ENCODE measurements at places on chromosomes 11 and 22.
A peak's percentile ranks its signal among the peaks of the same experiment; 100 is the strongest.

- no peak for DNase-seq
Measured at GRCh38 chr11:128575174-128575960, 12.0 kb downstream of the ETS1 start.

- DNase-seq, result no peak
Measured at GRCh38 chr11:7688238-7688826, 15.0 kb upstream of the CYB5R2 start.

DNA sequence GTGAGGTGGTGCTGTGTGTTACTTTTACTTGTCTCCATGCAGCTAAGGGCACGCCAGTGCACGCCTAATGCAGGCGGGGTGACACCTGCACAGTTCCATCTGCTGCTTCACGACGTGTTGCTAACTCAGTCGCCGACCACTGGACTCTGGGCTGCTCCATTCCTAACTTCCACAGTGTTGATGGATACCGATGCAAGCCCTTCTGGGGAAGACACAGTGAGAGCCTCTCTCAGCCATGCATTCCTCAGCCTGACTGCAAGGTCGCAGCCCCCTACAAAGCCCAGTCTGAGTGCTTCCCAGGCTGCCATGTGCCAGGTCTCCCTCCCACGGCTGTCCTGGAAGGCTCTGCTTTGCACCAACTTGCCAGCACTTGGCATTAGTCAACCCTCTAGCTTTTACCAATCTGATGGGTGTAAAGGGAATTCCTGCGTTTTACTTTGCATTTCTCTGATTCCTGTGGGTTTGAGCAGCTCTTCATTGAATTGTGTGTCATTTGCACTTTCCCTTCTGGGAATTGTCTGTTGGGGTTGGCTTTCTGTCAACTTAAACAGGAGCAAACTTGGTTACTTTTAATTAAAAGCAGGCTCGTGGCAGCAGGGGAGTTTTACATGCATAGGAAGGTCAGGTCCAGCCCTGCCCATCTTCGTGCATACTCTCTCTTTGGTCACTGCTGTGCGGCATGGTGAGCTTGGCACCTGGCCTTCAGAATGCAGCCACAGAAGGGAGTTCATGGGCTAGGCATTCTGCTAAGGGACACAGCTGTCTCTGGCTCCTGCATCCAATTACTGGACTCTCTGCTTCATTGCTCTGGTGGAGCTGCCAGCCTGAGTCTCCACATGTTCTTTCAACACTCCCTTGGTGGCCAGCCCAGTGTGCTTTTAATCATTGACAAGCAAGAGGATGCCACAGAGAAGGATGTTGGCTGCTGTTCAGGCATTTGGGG lies 34.6 kb upstream of the SHANK2 start:
- DNase-seq, result no peak

GRCh38 chr11:86741839-86742805 lies 58.2 kb upstream of the PRSS23 start:
- no peak for DNase-seq

- peak; percentile 47 for DNase-seq
Measured at GRCh38 chr22:45577746-45578523, 75.3 kb downstream of the FBLN1 start.

DNA sequence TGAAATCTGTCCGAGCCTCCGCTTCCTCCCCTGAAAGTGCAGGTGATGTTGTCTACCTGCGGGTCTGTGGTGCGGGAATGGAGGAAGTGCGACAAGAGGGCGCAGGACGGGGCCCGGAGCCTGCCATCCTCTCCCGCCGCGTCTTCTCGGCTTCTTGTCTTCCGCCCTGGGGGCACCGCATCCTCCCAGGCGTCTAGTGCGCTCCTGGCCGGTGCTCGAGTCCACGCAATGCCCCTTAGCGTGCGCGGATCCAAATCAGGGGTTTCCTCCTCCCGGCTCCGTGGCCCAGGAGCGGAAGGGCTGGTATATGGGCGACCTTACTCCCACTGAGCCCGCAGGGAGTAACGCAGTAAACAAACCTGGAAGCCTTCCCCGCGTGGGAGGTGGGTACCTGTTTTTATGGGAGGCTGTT lies 405 bp downstream of the SFI1 start:
- no peak for DNase-seq

DNA sequence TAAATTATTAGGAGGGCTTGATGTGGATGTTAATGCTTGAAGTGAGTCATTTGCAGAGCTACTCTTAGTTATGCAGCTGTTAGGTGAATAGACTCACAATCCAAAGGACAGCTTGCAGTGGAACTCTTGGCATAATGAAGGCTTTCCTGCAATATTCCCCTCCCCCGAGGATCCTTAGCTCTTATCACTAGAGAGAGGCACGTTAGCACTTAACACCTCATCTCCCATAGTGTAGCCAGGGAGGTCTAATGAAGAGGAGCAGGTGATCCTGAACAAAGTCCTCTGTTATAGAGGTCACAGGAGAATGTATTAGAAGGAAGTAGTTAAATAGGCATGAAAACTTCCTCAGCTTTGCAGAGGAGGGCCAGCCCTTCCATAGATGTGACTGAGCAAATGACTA lies 919.2 kb upstream of the FAT3 start:
- no peak for DNase-seq

- DNase-seq, result no peak
Measured at GRCh38 chr11:64722141-64723065, 594 bp downstream of the NRXN2 start.

DNA sequence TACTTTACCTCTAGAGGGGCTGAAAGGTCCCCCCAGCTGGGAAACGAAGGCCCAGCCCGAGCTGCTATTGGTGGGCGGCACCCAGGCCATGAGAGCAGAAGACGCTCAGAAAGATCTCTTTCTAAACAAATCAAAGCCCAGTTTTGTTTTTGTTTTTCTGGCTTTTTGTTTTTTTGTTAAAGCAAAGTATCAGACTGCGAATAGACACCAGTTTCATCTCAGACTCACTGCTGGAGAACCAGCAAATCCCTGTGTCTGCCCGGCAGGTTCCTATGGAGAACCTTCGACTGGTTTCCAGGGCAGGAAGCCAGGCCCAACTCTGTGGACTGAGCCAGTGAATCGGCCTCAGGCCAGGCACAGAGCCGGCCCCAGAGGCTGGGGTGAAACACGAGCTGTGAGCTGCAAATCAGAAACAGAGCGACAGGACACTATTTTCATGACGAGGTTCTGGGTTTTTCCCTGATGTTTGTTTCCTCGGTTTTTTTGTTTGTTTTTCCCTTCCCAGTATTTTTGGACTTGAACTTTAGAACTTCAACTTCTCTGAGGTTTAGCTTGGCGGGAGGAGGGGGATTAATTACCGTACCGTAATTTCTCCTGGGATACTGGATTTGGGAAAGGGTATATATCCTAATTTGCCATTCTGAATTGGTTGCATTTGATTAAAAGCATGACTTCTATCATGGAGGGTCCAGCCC lies 16.0 kb upstream of the B4GALNT4 start:
- no peak for DNase-seq

DNA sequence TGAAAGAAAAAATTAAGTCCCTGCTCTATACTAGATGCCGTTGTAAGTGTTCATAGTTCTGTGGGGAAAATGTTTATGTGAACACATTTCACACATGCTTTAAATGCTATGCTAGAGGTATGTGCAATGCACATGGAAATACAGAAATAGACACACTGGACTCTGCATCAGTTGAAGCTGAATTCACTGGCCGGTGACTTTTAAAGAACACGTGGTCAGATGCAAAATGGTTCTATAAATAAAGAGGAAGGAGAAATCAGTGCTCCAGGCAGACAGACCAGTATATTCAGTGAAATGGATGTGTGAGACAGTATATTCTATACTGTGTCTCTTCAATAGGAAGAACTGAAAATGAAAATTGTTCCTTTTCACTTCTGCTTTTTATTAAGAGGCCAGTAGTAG lies 29.9 kb downstream of the TRPC6 start:
- no peak for DNase-seq

GRCh38 chr11:95152876-95153856 lies 63.5 kb downstream of the ENDOD1 start:
- no peak for DNase-seq

DNA sequence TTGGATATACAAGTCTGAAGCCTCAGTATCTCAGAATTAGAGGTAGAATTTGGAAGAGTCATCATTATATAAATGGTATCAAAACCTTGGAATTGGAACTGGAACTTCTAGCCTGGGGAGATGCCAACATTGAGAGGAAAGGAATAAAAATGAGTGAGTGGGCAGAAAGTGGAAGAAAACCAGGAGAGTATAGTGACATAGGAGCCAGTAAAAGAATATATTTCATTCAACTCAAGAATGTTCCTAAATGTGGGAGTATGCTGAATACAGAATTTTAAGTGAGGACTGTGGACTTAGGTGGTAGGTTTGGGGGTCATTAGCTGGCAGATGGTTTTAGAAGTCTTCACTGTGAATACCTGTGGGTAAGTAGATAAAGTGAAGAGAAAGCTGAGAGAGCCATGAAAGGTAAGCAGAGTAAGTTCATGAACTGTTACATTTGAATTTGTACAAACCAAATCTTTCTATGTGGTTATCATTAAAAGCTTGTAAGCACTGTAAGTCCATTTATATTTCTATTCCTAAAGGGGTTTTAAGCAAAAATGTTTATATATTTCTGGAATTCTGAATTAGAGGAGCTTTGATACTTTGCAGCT lies 60.2 kb downstream of the PDHX start:
- no peak for DNase-seq

DNA sequence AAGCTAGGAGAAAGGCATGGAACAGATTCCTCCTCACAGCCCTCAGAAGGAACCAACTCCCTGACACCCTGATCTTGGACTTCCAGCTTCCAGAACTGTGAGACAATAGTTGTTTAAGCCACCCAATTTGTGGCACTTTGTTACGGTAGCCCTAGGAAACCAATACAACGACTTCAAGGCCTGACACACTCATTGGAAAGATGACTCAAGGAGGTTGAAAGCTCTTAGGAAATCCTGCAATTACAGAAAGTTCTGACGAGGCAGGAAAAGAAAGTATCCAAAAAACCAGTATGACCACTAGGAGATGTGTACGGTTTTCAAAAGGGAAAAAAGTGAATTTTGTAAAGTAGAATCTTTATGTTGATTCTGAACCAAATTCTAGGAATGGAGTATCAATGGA lies 161.4 kb downstream of the SWAP70 start:
- DNase-seq, result no peak

- DNase-seq, result no peak
Measured at GRCh38 chr11:134517115-134517514, 105.1 kb upstream of the B3GAT1 start.

DNA sequence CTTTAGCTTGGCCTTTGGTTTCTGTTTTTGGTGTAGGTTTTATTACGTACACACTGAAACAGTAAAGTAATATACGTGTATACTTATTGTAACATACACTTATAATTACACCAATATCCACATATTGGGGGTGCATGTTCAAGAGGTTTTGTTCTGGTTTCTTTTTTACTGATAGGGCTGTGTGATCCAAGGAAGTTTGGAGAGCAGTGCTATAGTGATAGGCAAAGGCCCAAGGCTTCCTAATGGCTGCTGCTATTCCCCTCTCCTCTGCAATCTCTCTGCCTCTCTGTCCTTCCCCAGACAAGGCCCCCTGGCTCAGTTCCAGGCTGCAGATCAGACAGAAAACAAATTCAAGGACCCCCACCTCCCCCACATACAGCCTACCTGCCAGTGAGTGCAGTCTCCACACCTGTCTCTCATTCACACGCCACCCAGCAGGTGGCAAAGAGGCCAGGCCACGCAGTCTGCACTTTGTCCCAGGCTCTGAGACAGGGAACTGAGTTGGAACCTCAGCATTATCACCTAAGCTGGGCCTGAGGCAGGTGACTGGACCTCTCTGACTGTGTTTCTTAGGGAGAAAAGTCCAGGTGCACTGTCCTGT lies 15.1 kb downstream of the TMEM184B start:
- no peak for DNase-seq

DNA sequence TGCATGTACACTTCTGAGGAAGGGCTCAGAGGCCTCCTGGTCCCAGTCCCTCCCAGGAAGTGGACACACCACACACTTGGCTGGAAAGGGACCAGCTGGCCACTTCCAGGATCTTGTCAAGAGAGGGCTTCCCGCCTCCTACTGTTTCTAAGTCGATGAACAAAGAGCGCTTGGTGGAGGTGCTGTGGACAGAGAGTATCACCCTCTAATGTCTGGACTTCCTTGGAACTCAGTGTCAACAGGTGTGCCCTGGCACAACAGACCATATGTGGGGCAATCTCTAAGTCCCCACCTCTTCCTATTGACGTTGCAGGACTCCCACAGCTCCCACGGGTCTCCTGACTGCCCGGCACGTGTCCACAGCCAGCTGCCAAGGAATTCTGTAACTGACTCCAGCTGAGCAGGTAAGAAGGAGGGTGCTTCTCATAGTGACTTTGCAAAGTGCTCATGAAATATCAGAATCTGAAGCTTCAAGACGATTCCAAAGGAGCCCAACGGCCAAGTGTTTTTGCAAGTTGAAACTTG lies 16.1 kb downstream of the POU2AF1 start:
- DNase-seq, result no peak

- DNase-seq, result peak; percentile 28
Measured at GRCh38 chr11:74453373-74453975, 13.9 kb downstream of the KCNE3 start.

DNA sequence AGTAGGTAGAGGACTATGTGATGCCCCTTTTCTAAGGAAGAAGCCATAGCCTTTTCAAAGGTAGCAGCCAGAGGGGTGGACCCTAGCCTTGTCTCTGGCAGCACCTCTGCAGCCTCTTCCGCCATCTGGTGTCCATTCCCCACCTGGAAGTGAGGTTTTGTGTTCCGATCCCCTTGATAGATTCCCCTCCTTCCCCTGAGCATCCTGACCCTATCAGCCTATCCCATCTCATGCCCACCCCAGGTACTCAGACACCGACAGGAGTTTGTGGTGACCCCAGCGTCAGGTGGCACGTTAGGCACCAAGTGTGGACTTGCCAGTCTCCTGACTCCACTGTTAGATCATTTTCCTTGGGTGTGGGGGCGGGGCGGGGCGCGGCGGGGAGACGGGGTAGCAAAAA lies 398 bp upstream of the FAM89B start:
- no peak for DNase-seq

DNA sequence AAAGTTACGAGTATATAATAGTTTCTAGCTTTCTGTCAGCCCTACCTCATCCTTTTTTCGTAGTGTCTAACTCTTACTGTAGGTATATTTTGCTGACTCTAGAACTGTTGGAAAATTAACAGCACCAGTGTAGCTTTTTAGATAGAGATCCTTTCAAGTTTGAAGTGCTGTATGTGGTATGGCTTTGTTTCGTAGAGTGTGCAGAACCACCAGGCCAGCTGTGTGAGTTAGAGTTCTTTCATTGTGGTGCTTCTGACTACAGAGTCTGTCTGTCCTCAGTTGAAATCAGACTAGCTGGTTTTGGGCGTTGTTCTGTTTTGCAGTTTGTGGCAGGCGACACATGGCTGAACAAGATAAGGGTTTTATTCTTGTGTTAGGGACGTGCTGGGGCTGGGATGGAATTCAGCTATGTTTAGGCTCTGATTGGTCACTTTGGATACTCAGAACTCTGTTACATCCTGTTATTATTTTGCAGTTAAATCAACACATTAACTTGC lies 3.2 kb downstream of the ARHGEF12 start:
- no peak for DNase-seq

GRCh38 chr11:92484570-92484969 lies 260.0 kb downstream of the FAT3 start:
- DNase-seq, result no peak
